ENCODE measurements at places on chromosomes 16 and 17.

DNA sequence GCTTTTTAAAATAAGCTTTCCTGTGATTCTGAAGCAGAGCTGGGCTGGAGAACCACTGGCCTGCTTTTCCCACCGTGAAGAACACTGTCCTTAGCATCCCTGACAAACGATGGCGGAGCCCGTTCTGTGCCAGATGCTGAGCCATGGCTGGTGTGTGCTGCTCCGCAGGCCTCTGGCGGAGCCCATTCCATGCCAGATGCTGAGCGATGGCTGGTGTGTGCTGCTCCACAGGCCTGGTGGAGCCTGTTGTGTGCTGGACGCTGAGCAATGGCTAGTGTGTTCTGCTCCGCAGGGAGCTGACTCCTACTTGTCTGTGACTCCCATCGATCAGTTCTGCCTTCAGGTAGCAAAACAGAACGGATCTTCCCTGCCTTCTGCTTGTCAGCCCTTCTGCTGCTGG lies 4.3 kb downstream of the ENDOV start:
- no peak for DNase-seq

- no peak for DNase-seq
Measured at GRCh38 chr17:56727876-56728617, 105.7 kb downstream of the C17orf67 start.

DNA sequence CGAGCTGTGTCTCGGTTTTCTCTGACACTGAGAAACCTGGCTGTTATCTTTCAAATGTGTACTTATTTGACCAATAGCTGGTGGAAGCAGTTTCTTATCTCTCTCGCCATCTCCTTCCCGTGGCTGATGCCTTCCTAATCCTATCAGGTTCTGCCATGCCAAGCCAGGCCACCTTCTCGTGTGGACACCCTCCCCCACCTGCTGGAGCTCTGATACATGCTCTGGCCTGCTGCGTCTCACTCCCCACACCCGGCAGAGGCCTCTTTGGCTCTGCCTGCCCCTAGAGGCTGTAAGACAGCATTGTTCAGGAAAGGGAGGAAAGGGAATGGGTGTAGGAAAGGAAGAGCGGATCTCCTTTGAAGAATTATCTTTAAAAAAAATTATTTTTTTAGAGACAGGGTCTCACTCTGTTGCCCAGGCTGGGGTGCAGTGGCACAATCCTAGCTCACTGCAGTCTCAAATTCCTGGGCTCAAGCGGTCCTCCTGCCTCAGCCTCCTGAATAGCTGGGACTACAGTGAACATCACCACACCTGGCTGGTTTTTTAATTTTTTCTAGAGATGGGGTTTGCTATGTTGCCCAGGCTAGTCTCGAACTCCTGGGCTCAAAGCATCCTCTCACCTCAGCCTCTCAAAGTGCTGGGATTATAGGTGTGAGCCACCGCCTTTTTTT lies 7.5 kb upstream of the ARMC5 start:
- no peak for DNase-seq

GRCh38 chr17:60006160-60006559 lies 41.6 kb upstream of the RNFT1 start:
- DNase-seq: no peak

DNA sequence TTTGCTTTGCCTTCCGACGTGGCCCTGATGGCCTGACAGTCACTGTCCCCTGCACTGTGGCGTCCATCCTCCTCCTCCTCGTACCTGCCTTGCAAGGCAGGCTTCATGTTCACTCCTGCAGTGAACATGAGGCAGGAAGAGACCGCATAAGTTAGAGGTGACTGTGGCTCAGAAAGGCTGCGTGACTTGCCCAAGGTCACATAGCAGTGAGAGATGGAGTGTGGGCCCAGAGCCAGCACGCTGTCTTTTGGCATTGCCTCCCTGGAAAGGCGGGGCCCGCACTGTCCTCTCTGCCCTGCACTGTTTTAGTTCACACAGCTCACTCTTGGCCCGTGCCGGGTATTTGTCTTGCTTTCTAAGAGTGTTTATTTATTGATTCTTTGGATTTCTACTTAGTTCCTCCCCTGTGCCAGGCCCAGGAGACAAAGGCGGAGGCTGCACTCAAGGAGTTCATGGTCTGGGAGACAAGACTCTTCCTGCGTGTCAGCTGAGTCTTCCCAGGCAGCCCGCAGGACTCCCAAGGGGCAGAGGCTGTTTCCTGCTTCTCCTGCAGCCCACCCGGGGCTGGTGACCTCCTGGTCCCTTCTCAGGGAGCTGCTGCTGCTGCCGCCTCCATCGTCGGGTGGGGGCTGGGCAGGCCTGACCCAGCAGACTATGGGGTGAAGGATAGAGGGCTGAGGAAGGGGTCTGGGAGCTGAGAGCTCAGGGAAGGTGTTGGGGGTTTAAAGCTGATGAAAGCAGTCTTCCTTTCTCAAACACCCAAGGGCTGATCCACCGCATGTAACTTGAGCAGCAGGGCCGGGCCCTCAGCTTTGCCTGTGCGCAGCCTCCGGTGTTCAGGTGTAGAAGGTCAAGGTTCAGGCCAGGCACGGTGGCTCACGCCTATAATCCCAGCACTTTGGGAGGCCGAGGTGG lies 12.7 kb downstream of the CYGB start:
- DNase-seq: no peak

GRCh38 chr17:40091691-40092397 lies 8.5 kb downstream of the NR1D1 start:
- DNase-seq: no peak

GRCh38 chr17:6627019-6627418 lies 13.5 kb downstream of the KIAA0753 start:
- DNase-seq: no peak

DNA sequence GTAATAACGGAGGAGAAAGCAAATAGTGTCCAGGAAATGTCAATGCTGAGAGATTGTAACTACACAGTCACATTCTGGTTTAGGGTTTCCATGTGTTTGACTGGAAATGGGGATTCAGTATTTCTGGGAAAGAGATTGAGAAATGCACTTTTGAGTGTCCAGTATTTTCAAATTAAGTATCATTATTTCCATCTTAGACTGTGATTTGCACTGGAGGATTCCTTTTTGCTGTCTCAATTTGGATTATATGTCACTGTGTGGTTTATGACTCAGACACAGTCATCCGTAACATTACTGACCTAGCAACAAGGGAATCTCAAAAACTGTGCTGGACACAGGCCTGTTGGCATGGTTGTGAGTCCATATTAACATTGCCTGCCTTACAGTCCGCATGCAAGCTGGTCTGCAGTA lies 681.4 kb downstream of the CDH11 start:
- no peak for DNase-seq

- DNase-seq: no peak
Measured at GRCh38 chr16:64704386-64704785, 417.5 kb downstream of the CDH11 start.

GRCh38 chr17:65197201-65197600 lies 60.0 kb downstream of the RGS9 start:
- DNase-seq: no peak

- DNase-seq: peak; percentile 39
Measured at GRCh38 chr17:36475346-36475970, 11.0 kb upstream of the ZNHIT3 start.

DNA sequence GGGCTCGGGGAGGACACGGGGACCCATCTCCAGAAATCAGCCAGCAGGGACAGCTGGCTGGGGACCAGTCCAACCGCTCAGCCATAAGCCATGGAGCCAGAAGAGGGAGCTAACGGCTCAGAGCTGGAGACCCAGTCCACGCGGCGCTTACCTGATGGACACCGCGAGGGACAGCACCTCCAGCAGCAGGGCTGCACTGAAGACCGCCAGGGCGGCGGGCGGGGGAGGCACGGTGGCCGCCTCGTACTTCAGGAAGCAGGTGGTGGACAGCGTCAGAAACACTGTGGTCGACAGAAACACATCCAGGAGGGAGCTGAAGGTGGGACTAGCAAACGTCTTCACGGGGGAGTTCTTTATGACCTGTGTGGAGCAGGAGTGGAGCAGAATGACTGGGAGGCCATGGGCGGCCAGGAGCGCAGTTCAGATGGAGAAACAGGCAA lies 102.6 kb upstream of the CREBBP start:
- peak; percentile 50 for DNase-seq

DNA sequence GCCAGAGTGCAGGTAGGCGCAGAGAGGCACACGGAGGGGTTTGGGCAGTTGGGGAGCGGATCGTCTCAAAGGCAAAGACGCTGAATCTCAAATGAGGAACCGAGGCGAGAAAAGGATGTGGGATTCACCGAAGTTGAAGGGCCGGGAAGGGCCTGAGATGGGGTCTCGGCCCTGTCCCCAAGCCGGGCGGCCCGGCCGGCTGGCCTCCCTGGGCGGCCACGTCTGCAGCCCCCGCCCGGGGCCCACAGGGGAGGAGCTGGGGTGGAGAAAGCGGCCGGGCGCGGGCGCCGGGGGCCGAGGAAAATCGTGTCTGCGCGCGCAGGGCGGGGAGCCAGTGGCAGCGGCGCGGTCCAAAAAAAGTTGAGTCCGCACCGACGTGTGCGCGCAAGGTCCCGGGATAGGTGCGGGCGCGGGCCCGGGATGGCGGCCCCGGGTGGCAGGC lies 458 bp downstream of the SLC12A4 start:
- DNase-seq: no peak

DNA sequence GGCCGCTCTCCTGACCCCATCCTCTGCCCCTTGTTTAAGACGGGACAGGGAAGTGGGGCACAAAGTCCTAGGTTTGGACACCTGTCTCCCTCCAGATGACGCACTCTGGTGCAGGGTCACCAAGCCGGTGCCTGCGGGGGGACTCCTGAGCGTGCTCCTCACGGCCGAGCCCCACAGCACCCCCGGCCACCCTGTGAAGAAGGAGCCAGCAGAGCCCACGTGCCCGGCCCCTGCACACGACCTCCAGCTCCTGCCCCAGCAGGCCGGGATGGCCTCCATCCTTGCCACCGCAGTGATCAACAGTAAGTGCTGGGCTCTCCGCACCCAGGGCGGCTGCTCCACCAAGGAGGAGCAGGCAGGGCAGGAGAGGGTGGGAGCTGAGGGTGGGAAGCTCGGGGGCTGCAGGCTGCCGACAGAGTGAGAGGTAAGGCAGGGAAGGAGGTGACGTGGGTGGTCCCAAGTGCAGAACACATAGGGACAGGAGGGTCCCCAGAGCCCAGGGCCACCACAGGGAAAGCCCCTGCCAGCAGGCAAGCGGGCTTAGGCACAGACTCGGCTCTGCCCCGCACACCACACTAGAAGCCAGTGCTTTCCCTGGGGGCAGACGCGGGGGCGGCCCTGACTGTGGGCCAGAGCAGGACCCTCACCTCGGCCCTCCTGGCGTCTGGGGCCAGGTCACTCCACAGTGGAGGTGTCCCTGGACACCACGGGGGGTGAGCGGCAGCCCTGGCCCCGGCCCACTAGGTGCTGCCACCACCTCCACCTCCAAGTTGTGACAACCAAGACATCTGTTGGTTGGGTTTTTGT lies 42.1 kb upstream of the ZC3H18 start:
- DNase-seq: no peak

DNA sequence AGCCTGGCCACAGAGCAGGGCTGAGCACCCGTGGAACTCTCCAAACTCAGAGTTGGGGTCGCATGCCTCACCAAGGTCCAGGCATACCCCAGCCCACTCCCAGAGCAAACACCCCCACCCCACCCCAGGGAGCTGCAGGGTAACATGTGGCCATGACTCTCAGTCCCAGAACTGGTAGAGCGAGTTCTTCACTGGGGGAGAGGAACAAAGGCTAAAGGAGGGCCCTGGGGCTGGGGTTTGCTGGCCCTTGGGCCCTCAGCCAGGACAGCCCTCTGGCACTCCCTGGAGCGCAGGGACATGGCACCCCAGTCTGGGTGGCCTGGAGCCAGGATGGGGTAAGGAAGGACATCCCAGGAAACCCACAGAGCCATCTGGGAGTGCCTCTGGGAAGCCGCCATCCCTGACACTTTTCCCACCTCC lies 4.2 kb downstream of the HID1 start:
- no peak for DNase-seq

DNA sequence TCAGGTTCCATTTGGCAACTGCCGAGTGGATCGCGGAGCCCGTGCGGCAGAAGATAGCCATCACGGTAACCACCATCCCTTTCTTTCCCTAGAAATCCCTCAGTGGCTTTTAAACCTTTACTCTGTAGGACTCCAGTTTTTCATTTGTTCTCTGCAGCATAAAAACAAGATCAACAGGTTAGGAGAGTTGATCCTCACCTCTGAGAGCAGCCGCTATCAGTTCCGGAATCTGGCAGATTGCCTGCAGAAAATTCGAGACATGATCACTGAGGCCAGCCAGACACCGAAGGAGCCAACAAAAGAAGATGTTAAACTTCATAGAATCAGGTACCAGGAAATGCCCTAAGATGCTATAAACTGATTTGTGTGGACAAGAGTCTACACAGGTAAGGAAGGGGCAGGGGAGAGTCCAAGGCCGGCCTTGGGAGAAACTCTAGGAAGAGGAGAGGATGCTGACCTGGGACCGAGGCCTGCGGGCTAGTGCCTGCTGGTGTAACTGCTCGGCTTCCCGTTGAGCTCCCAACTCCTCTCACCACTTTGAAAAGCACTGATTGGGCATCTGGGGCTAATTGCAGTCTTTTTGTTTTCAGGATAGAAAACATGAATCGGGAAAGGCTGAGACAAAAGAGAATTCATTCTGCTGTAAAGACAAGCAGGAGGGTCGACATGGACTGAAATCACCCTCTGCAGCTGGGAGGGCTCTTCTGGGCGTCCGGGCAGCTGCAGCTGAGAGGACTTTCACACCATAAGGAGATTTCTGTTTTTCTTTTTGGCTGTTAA lies 8.1 kb downstream of the MRPL58 start:
- DNase-seq: no peak

DNA sequence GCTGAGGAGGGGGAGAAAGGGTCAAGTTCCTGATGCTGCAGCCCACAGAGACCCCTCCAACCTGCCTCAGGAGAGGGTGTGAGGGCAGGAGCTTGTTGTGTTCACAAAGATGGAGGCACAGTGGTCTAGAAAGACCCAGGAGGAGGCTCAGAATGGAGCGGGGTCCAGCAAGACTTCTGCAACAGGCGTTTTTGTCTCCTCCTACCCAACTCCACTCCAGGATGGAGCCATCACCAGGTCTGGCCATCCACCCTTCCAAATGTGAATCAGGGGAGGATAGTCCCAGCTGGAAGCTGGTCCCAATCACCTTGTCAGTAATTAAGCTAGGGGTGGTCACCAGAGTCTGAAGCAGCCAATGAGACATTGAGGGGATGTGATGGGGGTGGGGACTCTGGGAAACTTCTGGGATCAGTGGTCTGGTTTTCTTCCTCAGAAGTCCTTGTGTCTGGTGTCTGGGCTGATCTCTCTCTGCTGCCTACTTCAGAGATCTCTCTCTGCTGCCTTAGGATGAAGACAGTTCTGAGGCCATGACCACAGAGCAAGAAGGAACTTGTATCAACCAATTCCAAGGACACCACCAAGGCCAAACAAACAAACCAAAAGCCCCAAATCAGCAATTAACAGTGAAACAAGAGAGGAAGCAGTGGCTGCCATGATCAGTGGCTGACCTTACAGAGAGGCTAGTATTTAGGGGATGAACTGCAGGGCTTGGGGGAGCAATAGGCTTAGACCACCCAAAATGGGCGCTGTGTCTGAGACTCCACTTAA lies 14.5 kb downstream of the CD300LB start:
- DNase-seq: no peak

- no peak for DNase-seq
Measured at GRCh38 chr17:42460371-42460770, 1.7 kb downstream of the ATP6V0A1 start.

DNA sequence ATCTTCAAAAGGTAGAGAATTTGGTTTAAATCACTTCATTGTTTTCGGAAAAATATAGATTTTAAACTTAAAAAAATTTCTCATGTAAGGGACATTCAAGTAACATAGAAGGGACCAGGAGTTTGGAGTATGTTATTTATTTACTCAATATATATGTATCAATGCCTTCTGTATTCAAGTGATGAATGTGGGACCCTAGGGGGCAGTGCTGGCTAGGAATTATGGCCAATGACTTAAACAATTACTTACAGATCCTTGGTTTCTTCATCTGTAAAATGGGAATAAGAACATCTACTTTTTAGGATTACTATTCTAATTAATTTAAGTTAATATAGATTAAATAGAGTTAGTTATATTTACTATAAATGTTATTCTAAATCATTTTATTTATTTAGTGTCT lies 886.3 kb upstream of the RBFOX1 start:
- no peak for DNase-seq
